ENCODE measurements at places on chromosomes 11 and 22. TPM values are rescaled to one million over a fixed set of nuclear protein-coding genes. Genes with fewer than 3 reads are reported as not detected.

DNA sequence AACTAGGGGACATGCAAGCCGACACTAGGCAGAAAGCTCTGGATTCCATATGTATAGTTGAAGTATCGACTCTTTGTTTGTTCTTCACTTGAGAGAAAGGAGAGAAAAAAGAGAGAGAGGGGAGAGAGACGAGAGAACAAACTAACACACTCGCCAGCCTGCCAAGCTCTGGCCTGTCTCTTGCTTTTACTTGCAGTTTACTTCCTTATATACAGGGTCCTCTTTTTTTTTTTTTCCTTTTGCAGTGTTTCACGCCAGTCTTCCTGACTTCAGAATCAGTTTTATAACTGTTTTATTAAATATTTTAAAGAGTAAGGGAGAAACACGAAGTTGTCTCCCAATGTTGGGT is 19.9 kb downstream of the TEAD1 start:
- DNase-seq = no peak

DNA sequence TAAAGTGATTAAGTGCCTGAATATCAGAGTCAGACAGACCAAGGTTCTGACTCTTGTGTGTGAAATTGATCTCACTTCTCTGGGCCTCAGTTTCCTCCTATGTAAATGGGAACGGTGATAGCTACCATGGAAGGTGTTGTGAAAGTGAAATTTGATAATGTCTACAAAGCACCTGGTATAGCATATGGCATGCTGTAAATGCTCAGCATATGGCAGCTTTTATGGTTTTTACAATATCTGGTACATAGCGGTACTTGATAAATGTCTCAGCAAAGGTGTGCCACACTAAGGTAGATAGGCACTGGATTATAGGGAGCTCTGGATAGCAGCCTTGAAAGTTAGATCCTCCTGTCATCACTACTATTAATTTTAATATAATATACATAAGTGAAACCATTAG is 19.9 kb downstream of the POU2AF2 start:
- no peak for DNase-seq

DNA sequence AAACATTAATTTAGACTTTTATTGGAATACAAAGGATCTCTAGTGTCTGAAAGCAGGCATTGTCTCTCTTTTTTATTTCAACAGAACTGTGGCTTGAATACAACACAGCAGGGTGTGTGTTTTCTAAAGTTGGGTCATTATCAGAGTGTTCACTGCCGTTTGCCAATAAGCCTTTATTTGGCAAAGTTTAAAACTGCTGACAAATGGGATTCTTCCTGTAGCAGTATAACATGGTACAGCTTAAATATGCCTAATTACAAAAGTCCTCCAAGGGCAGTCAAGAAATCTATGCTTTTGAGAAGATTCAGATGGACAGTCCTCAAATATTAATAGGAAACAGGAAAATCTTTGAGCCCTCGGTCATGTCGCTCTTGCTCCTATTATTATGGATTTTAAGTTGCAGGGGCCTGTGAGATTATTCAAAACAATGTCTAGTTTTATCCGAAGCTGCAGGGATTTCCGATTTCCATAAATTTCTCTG is 199.9 kb downstream of the MAML2 start:
- DNase-seq = no peak

DNA sequence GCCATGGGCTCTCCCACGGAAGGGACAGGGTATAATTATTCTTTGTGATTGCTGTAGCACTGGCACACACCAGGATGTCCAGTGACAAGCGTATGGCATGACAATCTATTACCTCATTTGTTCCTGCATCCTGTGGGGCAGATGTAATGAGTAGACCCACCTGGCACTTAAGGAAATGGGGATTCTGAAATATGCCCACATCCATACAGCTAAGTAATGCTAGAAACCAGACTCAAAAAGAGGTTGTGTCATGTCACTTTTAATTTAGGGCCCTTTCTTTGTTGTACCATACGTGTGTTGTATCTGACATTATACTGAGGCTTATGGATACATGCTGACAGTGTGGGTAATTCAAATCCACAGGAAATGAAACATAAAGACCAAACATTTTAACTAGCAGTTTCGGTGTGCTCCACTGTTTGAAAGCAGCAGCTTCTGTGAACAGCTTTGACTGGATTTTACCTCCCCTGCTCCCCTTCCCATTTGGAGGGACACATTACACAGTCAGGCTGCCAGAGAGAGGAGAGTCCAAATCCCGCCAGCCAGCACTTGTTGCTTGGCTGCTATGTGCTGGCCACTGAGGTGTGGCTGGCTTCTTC is 21.2 kb downstream of the GRAMD1B start:
- DNase-seq = no peak

The RGL4 gene
- 0.49 TPM for total RNA-seq

The SLN gene
- total RNA-seq = not detected

The OR52N4 gene
- total RNA-seq = not detected

The RASGRP2 gene
- total RNA-seq = 17.1 TPM

The MUC15 gene
- total RNA-seq = not detected
